Activated T-cell treated with anti-CD3 and anti-CD28 coated beads, Interleukin-2, amount 50 U/mL, for 1 hour (primary cell): ENCODE measurements at places on chromosomes 3 and 15.

DNA sequence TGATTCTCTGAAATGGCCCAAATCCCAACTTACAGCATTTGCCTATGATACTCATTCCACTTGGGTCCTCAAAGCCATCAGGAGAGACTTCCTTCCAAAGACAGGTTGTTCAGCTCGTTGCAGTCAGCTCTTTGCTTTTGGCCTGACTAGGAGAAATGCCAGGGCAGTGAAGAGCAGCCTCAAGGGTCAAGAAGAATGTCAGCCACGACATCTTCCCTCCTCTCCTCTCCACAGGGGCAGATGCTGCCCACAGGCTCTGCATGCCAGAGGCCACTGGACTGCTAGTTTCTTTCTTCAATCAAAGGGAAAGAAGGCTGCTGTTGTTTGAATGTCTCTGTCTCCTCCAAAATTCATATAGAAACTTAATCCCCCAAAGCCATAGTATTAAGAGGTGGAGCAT, 201.7 kb upstream of the PFN2 start:
- no peak for DNase-seq

DNA sequence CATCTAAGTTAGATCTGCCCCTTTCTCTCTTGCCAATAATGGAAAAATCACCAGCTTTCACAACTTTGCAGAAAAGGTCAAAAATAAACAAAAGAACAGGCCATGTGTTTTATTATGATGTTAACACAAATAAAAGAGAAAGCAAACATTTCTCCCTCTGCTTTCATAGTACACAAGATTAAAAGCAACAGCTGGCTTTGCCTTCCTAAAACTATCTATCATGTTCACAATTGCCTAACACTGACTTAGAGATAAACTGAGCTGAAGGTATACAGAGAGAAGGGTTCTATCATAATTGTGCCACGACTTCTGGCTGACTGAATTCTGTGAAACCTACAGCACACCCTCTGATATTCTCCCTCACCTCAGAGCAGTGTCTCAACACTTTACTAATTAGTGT, 29.4 kb downstream of the AADAC start:
- DNase-seq: no peak

GRCh38 chr3:188006726-188007393, 147.1 kb upstream of the LPP start:
- no peak for DNase-seq

DNA sequence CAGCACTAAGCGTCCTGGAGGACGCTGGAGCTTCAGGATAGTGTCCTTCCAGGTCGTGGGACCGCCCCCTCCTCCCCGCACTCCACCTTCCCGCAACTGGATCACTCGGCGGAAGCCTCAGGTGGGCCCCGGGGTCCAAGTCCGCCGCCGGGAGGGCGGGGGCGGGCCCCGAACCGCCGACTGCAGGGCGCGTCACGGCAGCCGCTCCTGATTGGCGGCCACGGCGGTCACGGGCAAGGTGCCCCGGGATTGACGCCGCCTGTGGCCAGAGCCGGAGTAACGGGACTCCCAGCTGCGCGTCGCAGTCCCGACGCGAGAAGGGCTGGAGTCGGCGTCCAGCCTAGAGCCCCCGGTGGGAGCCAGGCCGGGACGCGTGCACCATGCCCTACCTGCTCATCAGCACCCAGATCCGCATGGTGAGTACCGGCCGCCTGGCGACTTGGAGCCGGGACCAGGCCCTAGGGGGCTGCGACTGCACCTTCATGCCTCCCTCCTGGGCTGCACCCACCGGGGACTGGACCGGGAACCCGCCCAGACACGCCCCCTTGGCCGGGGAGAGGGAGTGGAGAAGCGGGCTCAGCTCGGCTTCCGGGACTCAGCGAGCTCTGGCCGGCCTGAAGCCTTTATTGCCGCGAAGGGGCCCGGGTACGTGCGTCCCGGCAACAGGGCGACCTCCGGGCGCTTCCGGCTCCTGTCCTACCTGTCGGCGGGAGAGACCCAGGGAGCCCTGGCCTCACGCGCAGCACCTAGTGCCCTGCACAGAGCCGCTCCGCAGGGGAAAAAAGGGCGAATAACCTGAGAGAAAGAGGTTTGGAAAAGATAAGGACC, at the start of gene GCHFR:
GCHFR (plus strand) TSS at position 268 of the 828 bp plus-strand sequence; CDS start at position 381, 113 bp downstream.
- DNase-seq: peak; percentile 75
